ENCODE measurements at places on chromosomes 5 and 9.

DNA sequence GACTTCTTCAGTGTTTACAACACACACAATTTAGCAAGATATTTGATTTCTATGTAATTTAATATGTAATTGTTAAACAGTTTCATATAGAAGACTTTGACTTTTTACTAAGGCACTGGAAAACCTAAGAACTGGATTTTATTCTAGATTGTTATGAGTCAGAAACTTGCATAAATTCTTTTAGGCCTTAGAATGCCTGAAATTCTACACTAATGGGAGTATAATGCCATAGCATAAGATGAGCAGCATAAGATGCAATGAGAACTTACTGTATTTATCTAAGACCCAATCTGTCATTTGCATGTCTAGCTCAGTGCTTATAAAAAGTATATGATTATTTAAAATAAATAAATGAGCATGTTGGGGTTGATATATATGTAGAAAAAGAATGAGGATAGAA is 285.2 kb downstream of the CDH12 start:
- DNase-seq: no peak

GRCh38 chr5:128673970-128674369 is 135.9 kb upstream of the FBN2 start:
- DNase-seq: no peak

DNA sequence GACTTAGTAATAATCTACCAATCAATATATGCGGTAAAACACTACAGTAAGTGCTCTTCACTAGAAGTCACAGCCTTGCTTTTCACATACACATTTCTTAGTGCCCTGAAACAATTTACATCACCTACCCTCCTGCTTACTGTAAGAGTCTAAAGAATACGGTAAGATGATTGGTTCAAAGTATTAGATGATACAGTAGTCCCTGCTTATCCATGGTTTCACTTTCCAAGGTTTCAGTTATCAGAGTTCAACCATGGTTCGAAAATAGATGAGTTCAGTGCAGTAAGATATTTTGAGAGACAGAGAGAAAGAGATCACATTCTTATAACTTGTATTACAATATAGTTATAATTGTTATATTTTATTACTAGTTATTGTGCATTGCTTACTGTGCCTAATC is 83.0 kb downstream of the CPLANE1 start:
- no peak for DNase-seq

DNA sequence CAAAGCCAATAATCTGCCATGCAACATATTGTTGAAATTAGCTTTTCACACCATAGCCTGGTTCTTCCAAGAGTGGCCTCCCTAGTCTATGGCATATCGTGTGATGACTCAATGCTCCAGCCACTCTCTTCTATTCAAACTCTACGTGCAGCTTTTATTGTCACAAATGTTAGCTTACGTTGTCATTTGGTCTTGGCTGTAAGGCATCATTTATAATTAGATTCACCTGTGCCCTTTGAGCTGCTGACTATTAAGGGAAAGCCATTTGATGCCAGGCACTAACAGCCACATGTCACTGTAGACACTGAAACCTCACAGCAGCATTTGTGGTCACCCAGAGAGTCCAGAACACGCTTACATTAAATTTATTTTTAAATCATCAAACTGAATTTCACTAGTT is 66.8 kb downstream of the APBA1 start:
- no peak for DNase-seq

DNA sequence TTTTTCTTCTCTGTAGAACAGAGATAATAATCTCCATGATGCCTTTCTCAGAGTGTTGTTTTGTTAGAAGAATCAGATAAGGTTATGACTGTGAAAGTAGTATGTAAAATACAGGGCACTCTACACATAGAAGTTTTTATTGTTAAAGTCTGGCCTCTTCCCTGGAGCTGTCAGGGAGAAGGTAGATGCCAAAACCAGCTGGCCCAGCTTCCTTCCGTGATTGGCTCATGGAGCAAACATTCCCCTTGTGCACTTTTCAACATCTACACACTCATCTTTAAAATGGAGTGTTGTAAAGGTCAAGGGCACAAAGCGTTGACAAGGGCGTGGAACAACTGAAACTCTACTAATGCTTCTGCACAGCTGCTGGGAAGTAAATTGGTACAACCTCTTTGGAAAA is 7.4 kb upstream of the RNF183 start:
- no peak for DNase-seq

GRCh38 chr9:16191691-16192402 is 639.0 kb downstream of the CCDC171 start:
- peak; percentile 26 for DNase-seq

DNA sequence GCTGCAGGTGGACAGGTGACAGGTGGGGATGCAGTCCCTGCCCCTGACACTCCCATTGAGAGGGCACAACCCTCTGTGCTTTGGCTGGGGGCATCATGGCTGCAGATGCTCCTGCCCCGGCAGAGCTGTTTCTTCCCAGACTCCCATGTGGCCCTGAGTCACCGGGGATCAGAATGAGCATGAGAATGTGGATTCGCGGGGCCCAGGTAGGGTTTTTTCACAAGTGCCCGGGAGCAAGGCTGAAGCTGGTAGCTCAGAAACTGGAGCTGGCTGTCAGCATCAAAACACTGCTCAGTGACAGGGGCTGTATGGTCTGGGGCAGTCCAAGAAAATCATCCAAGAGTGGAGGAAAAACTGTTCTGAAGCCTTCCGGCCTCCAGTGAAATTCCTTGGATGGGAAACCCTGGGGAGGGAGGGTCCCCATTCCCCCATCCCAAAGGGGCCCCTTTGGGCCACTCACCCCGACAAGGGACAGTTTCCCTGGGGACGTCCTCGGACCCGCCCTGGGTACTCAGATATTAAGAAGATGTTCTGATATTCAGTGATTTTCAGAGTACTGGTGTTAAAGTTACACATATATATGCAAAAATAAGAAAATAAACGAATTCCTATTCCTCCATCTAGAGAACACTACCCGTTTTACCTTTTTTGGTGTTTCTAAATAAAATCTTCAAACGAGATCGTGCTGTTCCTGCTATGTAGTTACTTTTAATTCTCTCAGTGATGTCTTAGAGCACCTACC is 120.1 kb upstream of the LPCAT1 start:
- DNase-seq: no peak

All from stimulated activated CD4-positive, alpha-beta T cell treated with anti-CD3 and anti-CD28 coated beads, Interleukin-12 subunit alpha, Interleukin-12 subunit beta, amount 100 ng/mL, for 24 hours (primary cell).